Prostate gland (tissue), 2 donors: ENCODE measurements at places on chromosomes 1 and 21.

DNA sequence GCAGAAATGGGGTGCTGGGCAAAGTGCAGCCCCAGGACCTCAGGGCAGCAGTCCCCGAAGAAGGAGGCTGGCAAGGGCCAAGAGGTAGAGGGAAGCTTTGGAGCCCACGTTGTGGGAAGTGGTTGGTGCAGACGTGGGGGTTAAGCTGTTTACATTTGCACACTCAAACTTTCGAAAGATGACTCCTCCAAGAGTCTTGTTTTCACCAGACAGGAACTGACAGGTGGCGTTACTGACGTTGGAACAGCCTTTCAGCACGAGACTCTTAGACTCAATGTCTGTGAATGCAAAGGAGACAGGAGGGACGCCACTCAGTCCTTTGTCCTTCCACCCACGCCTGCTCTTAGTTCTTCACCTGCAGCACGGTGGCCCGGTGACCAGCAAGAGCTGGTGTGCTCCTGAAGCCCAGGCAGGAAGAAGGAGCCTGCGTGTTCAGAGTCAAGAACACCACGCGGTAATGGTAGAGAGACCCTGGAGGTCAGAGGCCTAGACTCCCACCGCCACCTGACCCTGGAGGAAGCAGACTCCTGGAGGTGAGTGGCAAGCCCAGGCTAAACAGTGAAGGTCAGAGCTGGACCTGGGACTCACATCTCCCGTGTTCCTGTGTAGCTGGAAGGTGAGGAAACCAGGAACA, 15.9 kb downstream of the LYPD8 start:
- DNase-seq, result no peak

GRCh38 chr1:25932321-25932720, 26.1 kb upstream of the STMN1 start:
- no peak for DNase-seq

DNA sequence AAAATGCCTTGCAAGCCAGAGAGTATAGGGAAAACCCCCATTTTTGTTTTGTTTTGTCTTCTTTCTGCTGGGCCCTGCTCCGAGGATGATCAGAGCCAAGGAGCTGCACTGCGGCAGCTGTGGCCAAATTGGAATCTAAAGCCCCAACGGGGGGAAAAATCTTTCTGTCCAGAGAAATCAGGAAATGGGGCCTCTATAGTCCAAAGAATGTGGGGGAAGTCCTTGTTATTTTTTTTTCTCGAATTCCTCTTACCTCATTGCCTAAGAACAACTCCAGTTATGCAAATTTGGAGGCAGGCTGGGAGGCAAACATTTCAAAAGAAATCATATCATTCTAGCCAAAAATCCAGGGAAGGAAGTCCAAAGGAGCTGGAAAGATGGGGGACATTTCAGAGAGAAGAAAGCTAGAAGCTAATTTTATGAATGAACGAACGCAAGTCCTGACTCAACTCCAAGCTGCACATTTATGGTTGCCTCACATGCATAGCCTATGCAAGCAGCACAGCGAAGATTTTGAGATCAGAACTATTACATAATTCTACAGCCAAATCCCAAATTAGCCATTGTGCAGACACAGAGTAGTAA, 263.2 kb downstream of the KCTD3 start:
- no peak for DNase-seq

GRCh38 chr1:68675336-68675735, 178.5 kb upstream of the DEPDC1 start:
- no peak for DNase-seq

DNA sequence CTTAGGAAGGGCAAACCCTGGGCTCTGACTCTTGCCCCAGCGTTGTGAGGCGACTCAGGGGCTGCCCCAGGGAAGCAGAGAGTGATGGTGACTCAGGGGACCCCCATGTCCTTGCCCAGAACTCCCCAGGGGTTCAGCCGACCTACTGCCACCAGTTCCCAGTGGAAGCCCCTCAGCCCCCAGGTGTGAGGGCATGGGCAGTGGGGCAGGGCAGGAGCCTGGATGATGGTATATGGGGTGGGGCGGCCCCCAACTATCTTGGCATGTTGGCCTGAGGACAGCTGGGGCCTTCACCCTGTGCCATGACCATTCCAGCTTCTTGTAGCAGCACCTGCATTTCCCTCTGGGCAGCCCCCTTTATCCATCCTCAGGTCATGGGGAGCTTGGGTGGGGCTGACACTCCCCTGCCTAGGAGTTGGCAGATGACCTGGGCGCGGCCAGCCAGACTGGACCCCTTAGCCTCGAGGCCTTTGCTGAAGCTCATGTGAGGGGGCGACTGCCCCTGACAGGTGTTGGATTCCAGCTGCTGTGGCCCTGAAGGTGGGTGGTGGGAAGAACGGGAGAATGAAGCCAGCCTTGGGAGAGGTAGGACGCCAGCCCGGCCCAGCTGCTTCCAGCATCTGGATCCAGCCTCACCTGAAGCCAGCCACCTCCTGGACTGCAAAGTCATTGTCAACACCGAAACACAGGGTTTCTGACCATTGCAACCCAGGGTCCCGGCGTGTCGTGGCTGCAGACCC, 1.8 kb upstream of the FNDC10 start:
- no peak for DNase-seq

DNA sequence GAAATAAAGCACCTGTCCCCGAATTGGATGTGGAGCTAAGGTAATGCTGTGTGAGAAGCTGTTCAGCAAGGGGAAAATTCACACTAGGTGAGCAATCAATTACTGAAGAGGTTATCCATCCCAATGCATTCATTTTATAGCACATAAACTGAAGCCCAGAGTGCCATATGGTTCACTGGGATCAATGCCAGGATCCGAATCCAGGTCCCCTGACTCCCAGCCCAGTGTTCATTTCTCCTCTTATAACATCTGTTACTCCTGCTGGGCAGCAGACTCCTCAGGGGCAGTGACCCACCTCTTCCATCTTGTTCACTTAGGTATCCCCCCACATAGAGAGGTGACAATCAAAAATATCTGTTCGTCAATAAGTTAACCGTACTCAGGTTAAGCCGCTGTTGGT, 13.2 kb upstream of the SEC16B start:
- DNase-seq, result no peak

DNA sequence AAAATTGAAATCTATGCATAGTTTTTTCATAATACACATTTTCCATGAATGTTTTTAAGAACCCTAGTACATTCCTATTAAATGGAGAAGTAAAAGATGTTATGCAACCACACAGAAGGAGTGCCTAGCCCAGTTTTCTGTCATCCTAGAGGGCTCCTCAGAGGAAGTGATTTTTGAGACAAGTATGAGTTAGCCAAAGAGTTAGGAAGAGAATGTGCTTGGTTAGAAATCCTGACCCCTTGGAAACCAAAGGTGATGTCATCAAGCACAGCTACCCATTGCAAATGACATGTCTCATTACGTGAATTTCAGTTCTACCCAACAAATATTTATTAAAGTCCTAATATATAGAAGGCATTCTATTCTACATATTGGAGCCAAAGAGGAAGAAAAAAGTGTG, 88.9 kb upstream of the TNFSF4 start:
- no peak for DNase-seq
